ENCODE measurements at places on chromosomes 4 and X.

- DNase-seq, result no peak
These were observed 62.5 kb downstream of the PPEF1 start for GRCh38 chrX:18769812-18770573.

- no peak for DNase-seq
These were observed 145.4 kb upstream of the HAND2 start for GRCh38 chr4:173675446-173675845.

- no peak for DNase-seq
These were observed 330.8 kb upstream of the DKK2 start for GRCh38 chr4:107366900-107367299.

DNA sequence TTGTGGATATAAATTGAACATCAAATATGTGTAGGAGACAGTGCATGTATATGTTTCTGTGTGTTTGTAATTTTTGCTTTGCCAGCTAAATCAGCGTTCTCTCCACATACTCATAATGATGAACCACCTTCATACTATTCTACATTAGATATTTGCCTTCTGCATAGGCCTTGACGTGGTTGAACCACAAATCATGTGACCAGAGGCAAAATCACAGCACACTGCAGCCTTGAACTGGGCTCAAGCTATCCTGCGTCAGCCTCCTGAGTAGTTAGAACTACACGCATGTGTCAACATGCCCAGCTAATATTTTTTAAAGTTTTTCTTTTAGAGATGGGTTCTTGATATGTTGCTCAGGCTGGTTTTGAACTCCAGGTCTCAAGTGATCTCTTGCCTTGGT lies 9.5 kb downstream of the UBQLN2 start:
- DNase-seq, result no peak

DNA sequence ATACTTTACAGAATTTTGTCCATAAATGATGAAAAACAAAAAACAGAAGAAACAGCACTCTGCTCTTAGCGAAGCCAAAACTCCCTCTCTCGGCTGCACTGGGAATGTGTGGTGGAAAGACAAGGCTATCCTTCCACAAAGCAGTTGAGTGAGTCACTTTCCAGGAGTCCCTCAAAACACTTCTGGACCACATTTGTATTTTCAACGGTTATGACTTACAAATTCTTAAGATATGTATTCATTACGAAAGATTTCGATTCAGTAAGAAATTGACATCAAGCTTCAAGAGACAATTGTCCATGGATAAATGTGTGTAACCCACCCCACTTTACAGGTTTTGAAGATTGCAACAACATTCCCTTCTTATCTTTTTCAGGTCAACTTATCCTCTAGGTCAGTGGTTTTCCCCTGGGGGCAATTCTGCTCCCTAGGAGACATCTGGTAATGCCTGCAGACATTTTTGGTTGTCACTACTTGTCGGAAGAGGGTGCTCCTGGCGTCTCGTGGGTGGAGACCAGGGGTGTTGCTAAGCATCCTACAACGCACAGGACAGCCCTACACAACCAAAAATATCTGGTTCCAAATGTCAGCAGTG lies 66.7 kb upstream of the MTNR1A start:
- peak; percentile 69 for DNase-seq

DNA sequence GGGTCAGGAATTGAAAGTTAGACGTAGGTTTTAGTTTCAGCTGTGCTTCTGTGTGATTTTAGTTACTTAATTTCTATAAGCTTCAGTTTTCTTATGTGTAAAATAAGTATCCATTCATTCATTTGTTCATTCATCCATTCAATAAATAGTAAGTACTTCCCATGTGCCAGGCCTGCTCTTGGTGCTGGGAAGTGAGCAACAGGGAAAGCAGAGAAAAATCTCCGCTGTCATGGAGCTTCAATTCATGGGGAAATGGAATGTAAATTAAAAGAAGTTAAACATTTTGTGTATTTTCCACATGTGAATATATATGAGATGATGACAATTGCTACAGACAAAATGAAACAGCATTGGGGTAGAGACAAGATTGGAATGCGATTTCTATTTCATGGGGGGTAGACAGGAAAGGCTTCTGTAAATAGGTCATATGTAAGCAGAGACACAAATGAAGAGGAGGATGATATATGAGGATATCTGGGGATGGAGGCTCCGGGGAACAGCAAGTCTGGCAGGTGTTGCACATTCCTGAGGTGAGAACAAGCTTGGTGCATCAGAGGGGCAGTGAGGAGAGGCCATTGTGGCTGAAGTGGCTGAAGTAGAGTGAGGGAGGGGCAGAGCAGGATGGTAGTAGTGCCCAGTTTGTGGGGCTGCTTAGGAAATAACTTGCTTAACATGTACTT lies 66.2 kb downstream of the FHIP1A start:
- no peak for DNase-seq

DNA sequence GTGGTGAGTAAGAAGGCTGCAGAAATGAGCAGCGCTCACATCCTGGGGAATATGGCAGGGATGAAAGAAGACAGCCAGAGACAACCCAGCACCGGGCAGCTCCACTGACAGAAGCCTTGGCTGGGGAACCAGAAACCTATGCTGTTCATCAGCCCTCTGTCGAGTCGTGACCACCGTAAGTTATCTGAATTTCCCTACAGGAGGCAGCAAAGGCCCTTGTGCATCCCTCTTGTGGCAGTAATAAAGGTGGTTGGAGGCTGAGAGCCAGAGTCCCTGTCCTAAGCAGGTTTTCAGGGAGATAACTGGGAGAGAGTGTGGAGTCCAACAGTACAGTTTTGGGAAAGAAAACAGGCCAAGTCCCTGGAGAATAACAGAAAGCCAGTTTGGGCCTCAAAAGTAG lies 194.0 kb upstream of the BOD1L1 start:
- no peak for DNase-seq

- no peak for DNase-seq
These were observed 1.2 kb upstream of the CDK16 start for GRCh38 chrX:47217121-47217851.

DNA sequence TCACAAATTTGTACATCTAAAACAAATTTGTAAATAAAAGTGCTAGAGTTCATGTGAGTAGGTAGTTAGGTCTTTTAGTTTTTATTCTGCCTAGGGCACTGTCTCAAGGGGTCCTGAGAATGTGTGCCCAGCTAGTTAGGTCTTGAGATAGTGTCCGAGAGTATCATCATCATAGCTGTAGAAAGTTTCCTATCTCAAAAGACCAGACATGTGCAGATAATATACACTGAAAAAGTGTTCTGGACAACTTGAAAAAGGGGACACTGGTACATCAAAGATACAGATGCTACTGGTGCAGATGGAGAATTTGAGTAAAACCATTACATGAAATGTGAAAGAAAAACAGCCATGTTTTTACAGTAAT lies 1.8 kb upstream of the ZCCHC4 start:
- DNase-seq, result no peak

- DNase-seq, result no peak
These were observed 550.3 kb upstream of the CPEB2 start for GRCh38 chr4:14452001-14452400.

DNA sequence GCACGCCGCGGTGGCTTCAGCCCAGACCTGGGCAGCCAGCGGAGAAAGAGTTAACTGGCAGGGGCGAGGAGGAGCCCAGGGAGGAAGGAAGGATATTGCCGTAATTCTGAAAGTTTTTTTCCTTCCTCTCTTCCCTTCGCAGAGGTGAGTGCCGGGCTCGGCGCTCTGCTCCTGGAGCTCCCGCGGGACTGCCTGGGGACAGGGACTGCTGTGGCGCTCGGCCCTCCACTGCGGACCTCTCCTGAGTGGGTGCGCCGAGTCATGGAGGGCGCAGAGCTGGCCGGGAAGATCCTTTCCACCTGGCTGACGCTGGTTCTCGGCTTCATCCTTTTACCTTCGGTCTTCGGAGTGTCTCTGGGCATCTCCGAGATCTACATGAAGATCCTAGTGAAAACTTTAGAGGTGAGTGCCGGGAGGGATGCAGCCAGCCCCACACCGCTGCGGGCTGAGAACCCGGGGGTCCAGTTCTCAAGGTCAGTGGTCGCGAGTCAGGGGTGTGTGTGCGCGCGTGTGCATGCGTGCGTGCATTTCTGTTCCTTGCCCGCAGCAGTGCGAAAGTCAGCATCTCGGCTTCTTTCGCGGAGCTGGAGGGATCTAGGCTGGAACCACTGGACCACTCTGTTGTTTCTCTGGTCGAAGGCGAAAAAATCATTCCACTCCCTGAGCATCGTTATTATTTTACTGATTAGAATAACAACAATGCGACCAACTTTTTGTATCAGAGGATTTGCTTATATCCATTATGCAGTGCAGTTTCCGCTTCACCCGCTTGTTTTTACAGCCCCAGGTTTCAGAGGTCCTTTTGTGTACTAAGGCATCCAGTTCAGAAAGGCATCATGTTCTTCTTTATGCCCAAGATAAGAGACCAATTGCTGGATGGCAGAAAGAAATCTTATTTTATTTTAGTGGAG lies 709 bp downstream of the GPAT3 start:
- no peak for DNase-seq

DNA sequence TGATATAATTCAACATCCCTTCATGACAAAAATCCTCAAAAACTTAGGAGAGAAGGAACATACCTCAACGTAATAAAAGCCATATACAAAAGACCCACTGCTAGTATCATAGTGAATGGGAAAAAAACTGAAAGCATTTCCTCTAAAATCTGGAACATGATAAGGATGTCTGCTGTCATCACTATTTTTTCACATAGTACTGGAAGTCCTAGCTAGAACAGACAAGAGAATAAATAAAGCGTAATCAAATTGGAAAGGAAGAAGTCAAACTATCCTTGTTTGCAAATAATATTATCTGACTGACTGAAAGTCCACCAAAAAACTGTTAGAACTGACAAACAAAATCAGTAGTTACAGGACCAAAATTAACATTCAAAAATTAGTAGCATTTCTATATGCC lies 985.4 kb upstream of the AGA start:
- no peak for DNase-seq

DNA sequence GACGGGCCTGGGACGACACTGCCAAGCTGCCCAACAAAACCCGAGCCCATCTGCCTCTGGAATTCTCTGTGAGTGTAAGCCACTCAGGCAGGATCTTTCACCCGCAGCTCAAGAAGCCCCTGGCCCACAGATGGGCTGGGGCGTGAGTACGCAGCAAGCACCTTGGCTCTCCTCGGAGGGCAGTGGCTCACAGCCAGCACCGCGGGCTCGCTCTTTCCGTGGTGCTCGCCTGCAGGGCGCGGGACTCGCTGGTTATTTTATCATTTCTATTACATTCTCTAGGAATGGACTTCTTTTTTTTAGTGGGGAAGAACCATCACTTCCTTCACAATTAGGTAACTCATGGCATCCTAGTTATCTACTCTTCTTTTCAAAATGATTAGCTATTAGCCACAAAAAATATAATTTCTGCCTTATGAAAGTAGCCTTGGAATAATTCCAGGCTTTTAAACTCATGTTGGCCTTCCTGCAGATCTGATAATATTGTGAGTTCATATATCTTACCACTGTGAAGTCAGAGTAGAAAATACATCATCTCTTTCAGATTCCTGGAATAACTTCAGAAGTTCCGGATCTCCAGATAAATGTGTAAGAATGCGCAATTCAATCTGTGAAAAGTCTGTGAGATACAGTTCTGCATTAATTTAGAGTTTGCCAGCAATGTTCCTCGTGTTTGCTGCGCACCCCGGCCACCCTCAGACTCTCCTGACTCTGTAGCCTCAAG lies 68.6 kb downstream of the NAT8L start:
- no peak for DNase-seq

GRCh38 chr4:105504744-105505143 lies 30.9 kb upstream of the PPA2 start:
- no peak for DNase-seq

DNA sequence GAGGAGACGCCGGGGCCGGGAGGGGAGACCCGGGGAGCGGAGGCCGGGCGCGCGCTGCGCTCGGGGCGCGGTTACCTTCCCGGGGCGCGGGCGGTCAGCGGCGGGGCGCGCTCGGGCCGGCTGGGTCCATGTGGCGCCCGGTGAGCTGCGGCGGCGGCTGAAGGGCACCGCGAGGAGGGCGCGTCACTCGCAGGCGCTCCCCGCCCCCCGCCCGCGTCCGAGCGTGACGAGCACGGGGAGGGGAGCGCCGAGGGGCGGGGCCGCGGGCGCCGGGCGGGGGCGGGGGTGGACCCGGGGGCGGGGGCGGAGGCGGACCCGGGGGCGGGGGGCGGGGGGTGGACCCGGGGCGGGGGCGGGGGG lies at the start of gene CPLX1:
Gene CPLX1 (minus strand): TSS at position 159 of the 360 bp plus-strand sequence. CDS start 1,607 bp downstream, outside the sequence.
- no peak for DNase-seq

DNA sequence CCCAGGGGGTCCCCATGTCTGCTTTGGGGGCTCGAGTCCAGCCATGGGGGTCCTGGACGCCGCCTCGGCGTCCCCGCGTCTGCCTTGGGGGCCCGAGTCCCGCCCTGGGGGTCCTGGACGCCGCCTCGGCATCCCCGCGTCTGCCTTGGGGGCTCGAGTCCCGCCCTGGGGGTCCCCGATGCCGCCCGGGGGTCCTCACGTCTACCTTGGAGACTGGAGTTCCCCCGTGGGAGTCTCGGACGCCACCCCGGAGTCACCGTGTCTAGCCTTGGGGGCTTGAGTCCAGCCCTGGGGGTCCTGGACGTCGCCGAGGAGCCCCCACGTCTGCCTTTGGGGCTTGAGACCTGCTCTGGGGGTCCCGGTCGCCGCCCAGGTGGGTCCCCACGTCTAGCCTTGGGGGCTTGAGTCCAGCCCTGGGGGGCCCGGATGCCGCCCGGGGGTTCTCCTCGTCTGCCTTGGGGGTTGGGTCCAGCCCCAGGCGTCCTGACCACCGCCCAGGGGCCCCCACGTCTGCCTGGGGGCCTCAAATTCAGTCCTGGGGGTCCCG lies 1.1 kb upstream of the GTPBP6 start:
- no peak for DNase-seq

- no peak for DNase-seq
These were observed 231.9 kb downstream of the STPG2 start for GRCh38 chr4:97911236-97911906.

DNA sequence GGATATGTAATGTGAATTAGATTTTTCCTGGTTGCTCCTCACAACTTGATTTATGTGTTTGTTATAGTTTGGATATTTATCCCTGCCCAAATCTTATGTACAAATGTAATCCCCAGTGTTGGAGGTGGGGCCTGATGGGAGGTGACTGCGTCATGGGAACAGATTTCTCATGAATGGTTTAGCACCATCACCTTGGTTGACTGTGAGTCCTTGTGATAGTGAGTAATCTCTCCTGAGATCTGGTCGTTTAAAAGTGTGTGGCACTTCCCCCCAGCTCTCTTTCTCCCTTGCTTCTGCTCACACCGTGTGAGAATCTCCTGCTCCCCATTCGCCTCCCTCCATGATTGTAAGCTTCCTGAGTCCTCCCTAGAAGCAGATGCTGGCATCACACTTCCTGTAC lies 2.2 kb downstream of the MID2 start:
- no peak for DNase-seq

DNA sequence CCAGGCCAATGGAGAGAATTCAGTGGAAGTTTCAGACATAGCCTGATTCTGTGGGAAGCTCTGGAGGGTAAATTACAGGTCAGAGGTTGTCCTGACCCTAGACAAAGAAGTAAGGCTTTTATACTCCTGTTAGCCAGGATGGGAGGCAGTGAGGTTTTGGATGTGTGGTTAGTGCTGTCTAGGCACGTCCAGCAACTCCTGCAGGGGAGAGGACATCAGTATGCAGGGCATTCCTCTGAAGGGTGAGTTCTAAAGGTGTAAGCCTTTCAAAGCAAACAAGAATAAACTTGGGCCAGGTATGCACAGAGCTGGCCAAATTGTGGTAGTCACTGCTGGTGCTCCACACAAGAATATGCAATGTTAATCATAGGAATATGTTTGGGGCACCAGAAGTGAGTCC lies 562.5 kb downstream of the CCSER1 start:
- no peak for DNase-seq
